ENCODE measurements at places on chromosomes 5 and 9.
A peak's percentile ranks its signal among the peaks of the same experiment; 100 is the strongest.

DNA sequence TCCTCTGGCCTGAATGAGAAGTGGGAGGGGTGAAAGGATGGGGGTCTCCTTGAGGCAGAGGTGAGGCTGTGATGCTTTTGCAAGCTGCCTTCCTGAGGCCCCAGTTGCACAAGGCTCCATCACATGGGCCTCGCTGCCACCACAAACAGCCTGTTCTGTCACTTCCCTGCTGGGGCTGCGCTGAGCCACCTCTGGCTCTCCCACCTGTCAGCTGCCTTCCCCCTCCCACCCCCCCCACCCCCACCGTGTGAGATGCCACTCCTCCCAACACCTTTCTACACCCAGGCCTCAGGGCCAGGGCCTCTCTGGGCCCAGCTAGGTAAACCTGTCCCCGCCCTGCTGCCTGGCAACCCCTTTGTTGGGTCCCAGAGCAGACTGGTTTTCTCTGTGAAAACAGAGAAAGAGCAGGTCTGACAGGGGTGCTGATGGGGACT lies 4.5 kb upstream of the PDLIM4 start:
- DNase-seq, result no peak

- no peak for DNase-seq
These were observed 5.2 kb upstream of the CEL start for GRCh38 chr9:133056533-133056932.

DNA sequence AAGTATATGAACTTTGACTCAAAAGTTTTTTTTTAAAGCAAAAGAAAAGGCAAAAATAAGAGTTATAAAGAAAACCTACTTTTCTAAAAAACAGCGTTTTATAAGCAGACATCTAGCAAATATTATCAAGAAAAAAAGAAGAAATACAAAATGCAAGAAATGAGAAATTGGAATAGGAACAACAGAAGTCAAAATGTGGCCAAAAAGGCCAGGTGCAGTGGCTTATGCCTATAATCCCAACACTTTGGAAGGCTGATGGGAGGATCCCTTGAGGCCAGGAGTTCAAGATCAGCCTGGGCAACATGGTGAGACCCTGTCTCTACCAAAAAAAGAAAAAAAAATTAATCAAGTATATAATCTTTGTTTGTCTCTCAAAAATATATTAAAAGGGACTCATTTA lies 35.9 kb downstream of the APTX start:
- DNase-seq, result no peak

GRCh38 chr5:43039471-43040286 lies 440 bp downstream of the ANXA2R start:
- DNase-seq, result peak; percentile 60

DNA sequence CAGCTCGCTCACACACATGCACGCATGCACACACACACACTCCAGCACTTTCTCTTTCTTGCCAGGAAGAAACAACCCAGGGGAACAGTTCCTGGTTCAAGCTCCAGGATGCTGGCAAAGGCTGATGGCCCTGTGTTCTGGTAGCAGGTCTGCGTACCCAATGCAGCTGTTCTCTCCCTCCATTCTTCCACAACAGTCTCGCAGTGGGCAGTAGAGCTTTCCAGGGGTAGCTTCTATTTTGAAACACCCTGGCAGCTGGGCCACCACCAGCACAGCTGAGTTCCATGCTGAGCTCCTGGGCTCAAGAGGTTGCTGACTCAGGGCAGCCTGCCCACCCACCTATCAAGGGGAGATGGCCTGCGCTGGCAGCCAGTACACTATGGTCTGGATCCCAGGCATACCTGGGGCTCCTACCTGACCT lies 4.7 kb downstream of the VDAC1 start:
- DNase-seq, result no peak

DNA sequence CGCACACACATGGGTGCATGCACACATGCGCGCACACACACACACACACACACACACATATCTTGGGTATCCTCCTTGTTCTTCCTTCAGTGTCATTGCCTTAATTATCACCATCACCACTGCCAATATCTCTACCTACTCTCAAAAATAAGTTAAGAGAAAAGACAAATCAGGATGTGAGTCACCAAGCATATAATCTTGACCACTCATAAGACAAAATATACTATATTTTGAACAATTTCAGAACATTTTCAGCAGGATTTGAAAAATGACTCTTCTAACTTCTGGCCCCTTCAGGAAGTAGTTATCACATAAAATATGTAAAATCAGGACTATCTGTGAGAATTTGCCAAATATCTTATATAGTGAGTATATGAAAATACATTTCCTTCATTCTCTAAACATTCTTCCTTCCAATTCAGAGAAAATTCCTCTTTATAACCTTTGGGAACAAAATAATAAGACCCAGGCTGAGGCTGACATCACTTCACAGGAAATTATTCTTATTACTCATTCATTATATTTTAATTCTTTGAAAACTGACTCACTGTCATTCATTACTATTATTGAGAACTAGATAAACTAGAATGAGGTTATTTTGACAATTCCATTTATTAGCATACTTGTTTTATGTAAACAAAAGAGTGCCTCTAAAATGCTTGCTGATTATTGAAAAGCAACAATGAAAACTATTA lies 772.0 kb upstream of the ACO1 start:
- DNase-seq, result no peak

GRCh38 chr9:93458712-93459111 lies 5.3 kb upstream of the FAM120AOS start:
- no peak for DNase-seq

- DNase-seq, result no peak
These were observed 257.5 kb downstream of the DIRAS2 start for GRCh38 chr9:90385146-90385545.

DNA sequence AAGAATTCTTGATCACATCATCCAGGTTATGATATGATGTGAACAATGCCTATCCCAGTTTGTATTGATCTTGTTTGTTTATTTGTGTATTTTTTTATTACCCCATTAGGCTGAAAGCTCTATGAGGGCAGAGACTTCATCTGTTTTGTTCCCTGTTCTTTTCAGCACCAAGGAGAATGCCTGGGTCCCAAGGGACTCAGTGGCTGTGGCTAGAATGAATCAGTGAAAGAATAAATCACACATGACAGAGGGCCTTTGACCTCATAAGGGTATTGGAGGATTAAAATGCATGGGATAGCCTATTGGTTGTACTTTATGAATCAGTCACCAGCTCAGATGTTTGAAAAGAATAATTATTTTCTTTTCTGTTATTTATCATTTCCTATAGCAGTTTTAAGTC lies 292.2 kb downstream of the GAS1 start:
- no peak for DNase-seq

DNA sequence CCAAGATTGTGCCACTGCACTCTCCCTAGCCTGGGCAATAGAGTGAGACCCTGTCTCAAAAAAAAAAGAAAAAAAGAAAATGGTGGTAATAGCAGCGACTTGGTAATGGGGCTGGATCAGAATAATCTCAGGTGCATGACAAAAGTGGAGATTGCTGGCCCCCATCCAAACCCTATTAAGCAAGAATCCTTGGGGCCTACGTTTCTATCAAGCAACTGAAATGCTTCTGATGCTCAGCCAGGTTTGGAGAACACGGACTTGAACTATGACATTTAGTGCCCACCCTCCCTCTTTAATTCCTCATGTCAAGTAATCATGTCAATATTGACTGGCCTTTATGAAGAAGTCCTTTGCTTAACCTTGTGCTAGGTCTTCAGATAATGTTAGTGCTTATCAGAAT lies 6.6 kb downstream of the C5orf52 start:
- DNase-seq, result no peak
